Stimulated activated CD4-positive, alpha-beta T cell treated with anti-CD3 and anti-CD28 coated beads, Interleukin-4, amount 100 ng/mL, for 48 hours (primary cell): ENCODE measurements at places on chromosomes 4 and X.

DNA sequence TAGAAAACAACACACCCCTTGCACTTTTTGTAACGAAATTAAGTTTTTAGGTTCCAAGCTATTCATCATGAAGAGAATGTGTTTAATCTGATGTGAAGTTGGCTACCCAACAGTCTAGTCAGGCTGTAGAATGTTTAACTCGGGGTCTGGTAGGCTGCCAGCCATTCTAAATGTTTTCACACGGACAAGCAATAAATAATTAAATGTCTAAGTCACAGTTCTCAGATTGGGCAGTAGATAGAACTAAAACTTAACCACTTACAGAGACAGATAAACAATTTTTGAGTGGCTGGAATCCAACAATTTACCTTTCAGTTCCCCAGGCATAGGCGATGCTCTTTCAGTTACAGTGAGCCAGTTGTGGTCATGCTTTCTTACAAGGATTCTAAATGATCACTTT, 66.5 kb downstream of the CHIC2 start:
- DNase-seq: no peak

DNA sequence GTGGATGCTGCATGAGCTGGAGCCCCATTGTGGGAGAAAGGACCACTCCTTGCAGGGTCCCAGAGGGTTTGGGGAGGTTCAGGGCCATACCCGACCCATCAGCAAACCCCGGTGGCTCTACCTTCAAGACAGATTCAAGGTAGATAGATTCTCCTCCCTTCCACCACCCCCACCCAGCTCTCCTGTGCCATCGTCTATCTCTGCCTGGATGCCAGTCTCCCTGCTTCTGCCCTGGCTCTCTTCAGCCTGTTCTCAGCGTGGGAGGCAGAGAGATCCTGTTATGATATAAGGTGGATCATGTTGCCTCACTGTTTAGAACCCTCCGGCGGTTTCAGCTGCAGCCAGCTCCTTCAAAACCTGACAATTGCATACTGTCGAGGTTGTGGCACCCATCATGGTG, 5.4 kb downstream of the LAGE3 start:
- no peak for DNase-seq

DNA sequence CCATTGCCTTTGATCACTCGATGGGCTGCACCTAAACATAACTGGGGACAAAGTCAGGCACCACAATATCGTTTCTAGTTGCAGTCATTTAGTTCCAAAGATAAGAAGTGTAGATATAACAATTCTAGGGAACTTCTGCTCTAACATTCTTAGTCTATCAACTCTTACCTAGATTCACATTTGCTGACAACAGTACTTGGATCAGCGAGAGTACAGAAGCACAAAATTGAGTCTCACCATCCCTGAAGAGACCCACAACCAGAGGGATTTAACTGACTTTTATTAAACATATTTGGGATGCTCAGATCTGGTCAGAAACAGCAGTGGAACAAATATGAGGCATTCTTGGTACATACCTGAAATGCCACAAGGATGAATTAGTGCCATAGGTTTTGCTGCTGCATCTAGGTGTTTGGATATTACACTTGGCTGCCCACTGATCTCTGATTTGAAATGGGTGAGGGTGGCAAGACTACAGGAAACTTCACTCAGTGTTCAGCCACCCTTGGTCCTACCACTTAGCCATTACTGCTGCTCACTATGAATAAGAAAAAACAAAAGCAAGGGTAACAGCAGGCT, 28.9 kb upstream of the HUWE1 start:
- no peak for DNase-seq

DNA sequence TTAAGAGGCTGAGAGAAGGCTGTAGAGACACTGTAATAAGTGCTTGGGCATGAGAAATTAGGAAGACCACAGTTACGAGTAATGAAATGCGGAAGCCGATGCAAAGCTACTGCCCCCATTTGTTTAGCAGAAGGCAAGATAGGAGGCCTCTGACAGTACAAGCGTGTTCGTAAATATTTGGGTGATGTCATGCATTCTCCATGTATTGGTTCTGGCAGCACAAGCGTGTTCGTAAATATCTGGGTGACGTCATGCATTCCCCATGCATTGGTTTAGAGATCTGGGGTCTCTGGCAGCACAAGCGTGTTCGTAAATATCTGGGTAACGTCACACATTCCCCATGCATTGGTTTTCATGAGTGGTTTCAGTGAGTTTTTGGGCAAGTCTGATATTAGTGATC, 661.5 kb upstream of the FRG1 start:
- DNase-seq: no peak

DNA sequence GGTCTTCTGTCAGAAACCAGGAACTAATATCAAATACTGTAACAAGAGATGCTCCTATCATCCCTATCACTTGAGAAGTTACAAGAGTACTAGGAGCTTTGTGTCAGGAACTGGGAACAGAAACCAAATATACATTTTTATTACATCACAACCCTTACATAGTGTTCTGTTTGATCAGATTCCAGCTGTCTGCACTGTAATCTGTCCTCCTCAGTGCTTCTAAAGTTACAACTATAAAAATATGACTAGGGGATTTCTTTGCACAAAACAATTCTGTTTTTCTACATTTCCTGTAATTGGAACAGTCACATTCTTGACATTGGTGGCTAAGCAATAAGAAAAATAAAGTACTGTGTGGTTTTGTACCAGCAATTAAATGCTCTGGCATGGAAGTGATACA, 686.0 kb downstream of the PDHA2 start:
- DNase-seq: no peak

GRCh38 chr4:74188912-74189311, 31.0 kb downstream of the MTHFD2L start:
- no peak for DNase-seq

DNA sequence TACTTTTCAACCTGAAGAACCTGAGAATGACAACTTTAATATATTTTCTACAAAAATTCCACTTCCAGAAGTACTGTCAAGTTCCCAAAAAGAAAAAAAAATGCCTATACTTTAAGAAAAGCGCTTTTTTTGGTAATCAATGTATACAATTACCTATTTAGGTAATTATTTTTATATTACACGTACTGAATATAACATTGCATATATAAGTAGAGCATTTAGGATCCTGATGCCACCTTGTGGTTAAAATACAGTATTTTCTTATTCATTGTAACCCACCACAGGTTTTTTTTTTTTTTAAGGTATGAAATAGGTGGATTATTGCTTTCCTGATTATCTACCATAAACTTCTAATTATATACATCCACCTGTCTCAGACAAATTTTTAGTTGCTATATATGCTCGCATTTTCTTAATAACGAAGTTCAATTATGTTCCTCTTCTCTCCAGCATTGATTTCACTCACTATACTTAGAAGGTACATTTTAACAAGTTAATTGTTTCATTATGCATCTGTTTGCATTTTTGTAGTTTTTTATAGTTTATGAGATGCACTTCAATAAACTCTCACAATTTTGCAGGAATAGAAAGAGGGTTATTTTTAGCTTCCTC, 5.2 kb downstream of the MAP9 start:
- no peak for DNase-seq

DNA sequence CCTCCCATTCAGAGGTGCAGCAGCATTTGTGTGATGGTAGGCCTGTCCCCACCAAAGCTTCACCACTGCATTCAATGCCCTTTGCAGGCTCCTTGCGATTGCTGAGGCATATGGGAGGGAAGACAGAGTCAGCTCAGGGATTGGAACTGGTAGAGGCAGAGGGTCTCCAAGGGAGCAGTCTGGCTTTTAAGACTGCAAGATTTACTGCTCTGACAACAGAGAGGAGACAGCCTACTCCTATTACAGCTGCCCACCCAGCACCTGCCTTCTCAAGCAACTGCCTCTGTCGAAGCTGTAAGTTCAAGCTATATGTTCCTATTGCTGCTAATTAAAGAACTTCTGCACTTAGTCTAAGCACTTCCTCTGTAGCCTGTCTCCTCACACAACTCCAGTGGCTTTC, 481.8 kb downstream of the FGF13 start:
- DNase-seq: no peak

DNA sequence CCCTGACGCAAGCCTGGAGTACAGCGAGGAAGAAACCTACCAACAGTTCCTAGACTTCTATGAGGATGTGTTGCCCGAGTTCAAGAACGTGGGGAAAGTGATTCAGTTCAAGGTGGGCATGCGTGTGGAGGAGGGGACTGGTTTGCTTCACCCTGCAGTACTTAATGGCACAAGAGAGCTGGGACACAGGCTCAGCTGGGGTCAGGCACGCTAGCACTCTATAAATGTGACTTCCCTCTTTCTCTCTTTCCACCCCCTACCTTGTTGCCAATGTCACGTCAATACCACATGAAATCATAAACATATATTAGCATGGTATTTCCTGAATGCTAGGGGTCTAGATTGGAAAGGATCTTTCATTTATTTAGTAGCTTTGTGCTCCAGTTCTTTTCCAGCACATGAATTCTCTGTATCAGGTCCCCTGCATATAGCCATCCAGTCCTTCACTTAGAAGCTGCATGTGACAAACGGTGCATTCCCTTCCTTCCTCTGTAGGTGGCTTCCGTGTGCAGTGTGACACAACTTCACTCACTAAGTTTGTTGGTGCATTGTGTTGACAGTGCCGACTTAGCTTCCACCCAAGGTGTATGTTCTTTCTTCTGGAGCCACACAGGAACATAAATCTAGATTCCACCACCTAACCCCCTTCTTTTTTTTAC, 25.6 kb downstream of the ZRSR2 start:
- DNase-seq: peak; percentile 1

- DNase-seq: no peak
Measured at GRCh38 chr4:22551550-22551949, 35.7 kb upstream of the ADGRA3 start.

DNA sequence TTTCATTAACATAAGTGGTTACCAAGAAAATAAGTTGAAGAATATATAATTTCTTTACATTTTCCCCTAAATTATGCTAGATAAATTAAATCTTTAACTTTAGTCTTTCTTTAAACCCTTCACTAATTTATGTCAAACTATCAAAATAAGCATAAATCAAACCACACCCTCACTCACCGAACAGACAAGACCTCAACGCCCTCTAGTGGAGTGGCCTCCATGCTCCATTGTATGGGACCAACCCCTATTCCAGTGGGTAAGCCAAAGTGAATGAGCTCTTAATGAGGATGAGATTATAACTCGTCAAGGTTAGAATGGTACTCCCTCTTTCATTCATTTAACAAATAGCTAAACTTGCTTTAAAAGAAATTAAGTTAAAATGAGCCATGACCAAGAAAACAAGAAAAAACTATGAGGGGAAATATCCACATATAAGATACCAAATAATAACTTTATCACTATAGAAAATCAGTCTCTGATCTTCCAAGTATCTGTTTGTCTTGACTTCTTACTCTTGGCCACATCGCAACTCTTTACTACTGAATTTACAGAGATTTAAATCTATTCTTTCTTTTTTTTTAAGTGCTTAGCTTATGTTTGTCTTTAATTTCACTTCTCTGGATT, 15.6 kb upstream of the BBS12 start:
- DNase-seq: peak; percentile 72

DNA sequence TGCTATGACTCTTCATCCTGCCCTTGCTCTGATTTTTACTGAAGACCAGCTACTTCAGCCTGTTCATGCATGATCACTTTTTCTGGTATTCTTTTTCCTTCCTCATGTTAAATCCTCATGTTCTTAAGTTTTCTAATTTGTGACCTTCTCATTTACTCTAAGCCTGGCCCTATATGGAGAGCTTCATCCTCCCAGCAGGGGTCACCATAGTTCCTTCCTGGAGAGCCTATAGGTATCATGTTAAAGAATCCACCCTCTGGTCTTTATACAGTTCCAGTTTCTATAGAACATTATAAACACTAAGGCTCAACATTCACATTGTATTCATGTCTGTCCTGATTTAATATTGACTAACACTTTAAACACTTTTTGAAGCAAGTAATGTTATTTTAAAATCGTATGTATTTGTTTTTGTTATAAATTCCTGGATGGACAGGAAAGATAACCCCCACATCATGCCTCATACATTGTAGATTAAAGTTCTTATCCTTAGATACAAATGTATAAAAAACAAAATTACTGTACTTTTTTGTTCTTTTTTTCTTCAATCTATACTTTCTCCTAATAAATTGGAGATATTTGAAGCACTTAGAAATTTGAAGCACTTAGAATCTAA, 53.8 kb upstream of the OTUD4 start:
- DNase-seq: peak; percentile 42

DNA sequence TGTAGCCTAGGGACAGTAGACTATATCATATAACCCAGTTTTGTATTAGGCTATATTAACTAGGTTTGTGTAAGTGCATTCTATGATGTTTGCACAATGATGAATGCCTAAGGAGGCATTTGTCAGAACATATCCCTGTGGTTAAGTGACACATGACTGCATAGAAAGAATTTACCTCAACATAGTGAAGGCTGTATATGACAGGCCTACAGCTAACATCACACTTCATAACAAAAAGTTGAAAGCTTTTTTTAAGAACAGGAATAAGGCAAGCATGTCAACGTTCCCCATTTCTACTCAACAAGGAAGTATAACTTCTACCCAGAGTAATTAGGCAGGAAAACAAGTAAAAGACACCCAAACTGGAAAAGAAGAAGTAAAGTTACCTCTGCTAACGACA, 165.9 kb upstream of the NDST4 start:
- DNase-seq: no peak

DNA sequence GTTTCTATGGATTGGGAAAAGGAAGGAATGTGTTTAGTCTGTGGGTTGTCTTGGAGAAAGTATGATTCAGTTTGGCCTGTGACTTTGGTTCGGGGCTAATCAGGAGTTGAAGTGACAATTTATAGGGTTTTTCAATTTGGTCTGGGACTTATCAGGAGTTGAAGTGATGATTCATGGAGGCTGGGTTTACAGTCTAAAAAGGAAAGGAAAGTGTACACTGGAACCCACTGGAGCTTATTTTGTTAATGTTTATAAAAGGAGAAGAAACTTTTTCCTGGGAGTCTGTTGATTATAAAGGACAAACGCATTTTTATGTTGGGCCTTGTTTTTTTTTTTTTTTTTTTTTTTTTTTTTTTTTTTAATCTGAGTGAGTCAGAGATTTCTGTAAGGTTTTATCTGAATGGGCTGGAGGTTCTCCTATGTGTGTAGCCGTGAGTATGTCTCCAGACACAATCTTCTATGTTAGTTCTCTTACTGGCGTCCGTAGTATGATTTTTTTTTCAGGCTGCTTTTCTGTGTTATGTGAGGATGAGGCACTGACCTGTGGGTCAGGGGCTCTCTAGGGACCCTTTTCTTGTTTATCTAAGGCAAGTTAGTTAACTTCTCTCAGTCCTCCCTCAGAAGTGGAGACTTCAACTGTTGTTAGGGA, 33.0 kb upstream of the RAB9B start:
- no peak for DNase-seq

DNA sequence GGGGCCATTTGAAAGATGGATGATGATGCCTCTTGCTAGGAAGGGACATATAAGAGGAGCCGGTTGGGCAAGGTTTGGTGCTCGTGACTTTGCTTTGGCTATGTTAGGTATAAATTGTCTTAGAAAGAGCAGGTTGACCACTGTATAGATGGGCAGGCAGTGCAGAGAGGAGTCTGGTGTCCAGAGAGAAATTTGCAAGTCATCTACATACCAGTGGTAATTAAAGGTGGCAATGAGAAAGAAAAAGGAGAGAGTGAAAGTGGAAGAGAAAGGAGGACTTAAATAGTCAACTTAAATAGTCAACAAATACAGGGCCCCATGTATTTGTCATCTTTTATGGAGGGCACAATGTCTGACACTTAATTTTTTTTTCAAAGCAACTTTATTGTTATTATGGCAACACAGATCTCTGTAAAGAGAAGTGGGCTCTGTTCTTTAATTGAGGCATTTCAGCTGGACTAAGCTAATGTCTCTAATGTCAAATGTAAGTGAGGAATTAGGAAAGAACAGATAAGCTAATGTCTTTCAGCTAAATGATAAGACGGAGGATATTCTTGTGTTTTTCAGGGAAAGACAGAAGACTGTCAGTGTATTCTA, 75.4 kb upstream of the ANXA3 start:
- no peak for DNase-seq
